ENCODE measurements at places on chromosomes 6 and 20.

DNA sequence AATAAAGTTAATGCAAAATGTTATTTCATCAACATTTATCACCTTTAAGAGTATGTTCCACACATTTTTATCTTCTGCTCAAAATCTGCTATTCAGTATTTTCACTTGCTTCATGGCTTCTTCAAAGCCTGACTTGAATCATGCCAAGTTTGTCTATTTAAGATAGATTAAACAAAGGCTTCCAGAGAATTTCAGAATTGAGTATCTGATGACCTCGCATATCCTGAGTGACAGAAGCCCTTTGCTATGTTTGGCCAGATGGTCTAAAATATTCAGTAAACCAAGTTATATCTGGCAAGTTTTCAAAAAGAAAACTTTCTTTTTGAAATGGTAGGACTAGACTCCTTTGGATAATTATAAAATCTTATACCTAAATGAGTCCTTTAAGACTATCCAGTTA is 348.9 kb upstream of the KCNQ5 start:
- peak; percentile 79 for DNase-seq

DNA sequence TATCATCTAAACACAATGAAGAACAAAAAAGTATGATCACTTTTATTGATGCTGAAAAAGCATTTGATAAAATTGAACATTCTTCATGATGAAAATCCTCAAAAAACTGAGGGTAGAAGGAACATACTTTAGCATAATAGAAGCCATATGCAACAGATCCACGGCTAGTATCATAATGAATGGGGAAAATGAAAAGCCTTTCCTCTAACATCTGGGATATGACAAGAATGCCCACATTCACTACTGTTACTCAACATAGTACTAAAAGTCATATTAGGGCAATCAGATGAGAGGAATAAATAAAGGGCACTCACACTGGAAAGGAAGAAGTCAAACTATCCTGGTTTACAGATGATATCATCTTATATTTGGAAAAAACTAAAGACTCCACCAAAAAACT is 256.6 kb downstream of the RFPL4B start:
- DNase-seq: no peak

GRCh38 chr6:47437592-47437991 is 40.0 kb upstream of the CD2AP start:
- no peak for DNase-seq

DNA sequence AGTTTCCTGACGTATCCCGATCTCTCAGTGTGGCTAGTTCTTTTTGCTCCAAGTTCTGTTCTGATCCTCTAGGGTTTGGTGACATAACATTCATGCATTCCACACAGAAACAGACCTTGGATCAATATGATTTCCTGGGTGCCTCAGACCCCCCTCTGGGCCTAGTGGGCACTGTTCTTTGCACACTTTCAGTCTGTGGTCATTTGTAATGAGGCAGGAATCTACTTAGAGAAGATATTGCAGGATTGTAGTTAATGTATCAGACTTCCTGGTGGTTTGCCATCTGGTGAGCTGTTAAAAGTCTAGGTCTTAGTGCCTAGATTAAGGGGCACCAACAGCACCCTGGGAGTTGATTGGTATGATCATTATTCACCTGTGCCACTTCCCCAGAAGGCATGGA is 7.5 kb downstream of the BEND6 start:
- no peak for DNase-seq

DNA sequence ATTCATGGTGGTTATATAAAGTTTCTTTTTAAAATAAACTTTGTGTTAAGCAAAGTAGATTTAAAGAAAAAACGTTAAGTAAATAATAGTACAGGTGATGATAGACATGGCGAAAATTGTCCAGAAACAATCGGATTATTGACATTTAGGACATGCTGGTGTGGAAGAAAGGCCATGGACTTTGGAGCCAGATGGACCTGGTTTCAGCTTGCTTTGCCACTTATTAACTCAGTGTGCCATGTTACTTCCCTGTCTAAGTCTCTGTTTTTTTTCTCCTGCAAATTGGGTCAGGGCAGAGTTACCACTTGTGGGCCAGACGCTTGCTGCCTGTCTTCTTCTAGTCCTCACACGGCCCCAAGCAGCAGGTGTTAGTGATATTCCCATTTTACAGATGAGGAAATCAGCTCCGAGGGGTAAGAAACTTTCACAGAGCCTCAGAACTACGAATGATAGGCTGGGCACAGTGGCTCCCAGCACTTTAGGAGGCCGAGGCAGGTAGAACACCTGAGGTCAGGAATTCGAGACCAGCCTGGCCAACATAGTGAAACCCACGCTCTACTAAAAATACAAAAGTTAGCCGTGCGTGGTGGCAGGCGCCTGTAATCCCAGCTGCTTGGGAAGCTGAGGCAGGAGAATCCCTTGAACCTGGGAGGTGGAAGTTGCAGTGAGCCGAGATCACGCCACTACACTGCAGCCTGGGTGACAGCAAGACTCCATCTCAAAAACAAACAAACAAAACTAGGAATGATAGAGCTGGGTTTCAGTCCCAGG is 12.4 kb downstream of the KIF3B start:
- no peak for DNase-seq

DNA sequence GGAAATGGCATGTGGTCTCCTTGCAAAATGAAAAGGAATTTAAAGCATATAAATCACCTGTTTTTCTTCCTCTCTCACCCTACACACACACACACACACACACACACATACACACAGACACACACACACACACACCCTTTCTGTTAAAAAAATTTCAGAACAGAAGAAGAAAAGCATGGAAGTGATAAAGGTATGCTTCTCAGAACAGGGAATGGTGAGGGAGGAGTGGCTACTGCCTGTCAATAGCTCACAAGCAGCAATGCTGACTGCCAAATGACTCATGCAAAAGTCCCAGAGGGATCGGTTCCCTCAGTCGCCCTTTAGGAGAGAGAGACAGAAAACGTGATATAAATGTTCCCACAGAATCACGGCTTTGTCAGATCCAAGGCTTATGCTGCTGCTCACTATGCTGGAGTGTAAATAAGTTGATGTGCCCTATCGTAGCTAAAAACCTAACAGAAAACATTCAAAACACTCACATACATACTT is 102.6 kb downstream of the IBTK start:
- DNase-seq: peak; percentile 92

- DNase-seq: no peak
Observed at GRCh38 chr6:65633501-65633900, 73.5 kb downstream of the EYS start.

DNA sequence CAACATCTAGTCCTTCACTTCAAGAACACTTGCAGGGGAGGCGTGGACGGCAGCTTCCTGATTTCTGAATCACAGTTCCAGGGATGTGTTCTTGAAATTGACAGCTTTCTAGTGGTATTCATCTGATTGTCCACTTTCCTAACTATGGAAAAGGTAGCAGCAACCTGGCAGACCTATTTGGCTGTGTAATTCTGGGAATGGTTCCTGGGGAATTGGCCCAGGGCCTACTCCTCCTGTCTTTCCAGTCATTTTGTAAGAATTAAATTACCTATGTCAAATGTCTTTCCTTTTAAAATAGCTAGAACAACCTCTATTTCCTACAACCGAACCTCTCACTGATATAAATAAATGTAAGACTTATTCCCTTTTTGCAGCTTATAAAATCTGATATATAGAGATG is 85.5 kb upstream of the RSPO3 start:
- DNase-seq: no peak

GRCh38 chr6:31784098-31784925 is 7.2 kb upstream of the VWA7 start:
- DNase-seq: no peak

- DNase-seq: peak; percentile 11
Observed at GRCh38 chr6:103122766-103123601, 1729.5 kb downstream of the GRIK2 start.

GRCh38 chr6:131602781-131603312 is 25.2 kb downstream of the MED23 start:
- DNase-seq: peak; percentile 84

DNA sequence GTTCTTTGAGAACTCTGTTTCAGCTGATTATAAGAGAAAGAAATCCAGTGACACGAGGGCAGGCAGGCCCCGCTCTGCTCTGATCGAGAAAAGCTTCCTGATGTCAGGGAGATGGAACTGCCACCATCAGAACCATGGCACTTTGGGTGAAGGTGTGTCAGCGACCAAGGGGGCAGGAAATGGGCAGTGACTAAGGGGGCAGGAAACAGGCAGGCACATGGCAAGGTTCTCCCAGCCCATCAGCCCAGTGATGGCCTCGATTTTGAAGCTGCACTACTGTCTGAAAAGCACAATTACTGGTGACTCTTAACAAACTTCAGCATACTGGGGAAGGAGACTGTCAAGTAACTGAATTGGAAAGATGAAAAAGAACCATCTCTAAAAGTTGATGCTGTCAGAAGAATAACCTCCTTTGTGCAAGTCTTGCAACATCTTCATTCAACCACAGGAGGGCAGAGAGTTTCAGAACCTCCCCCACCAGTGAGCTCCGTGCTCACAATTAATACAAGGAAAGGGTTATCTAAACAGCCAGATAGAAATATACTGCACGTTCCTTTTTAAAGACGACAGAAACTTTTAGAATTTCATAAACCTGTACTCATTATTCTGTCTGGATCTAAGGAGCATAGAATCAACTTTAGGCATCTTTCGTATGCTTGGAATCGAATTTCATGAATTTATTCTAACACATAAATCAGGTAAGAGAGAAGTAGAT is 39.1 kb downstream of the TMX4 start:
- peak; percentile 60 for DNase-seq

DNA sequence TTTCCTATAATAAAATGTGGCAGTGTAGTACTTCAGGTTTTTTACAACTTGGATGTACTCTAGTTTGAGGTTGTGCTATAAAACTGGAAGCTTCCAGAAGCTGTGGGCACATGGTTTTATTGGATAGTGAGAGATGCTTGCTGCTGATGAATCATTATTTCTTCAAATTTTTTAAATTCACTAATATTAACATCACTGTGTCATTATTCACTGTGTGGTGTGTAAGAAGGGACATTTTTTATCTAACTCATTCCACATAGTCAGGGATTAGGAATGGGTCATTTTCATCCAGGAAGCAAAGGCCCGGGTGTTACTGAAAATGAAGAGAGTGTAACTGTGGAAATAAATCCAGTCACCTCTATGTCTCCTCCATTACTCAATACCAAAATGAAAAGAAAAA is 421.0 kb downstream of the TENT5A start:
- DNase-seq: no peak

GRCh38 chr20:11255860-11256259 is 582.1 kb upstream of the JAG1 start:
- no peak for DNase-seq

GRCh38 chr6:165515963-165516624 is 146.9 kb downstream of the PDE10A start:
- DNase-seq: no peak

Measured in lung microvascular endothelial cell (primary cell).